M059J (cell line): ENCODE measurements at places on chromosomes 5 and 9. TPM values are rescaled to one million over a fixed set of nuclear protein-coding genes. Genes with fewer than 3 reads are reported as not detected.
A peak's percentile ranks its signal among the peaks of the same experiment; 100 is the strongest.

The FCN2 gene
- total RNA-seq = not detected in 2 replicates

GRCh38 chr5:161283296-161283695, 263.2 kb downstream of the GABRB2 start:
- DNase-seq = no peak

DNA sequence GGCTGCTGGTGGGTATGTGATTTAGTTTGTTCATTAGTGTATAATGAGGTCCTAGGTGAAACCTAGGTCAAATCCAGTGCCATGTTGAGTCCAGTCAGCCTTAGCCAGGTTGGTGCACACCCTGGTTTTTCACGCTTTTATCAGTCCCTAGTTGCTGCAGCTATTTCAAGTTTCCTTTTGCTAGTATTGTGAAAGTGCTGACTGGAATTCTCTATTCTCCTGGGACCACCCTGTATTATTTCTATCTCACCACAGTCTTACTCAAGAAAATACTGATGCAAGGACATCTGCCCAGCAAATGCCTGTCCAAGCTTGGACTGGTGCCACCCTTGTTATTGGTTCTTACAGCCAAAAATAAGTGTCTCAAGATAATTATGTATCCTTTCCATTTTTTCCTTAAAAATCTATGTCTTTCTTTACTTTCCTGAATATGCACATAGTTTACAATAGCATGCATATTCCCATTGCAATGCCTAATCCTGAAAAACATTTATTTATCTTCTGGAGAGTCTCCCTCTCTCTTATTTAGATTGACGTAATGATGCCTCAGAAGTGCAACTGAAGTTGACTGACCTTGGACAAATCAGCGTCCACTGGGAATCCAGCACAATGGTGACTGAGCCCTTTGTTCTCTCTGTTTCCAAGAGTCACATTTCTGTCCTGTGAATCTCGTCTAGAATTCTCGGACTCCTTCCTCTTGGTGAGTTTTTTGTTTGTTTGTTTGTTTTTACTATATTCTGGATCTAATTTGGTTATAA, 1075.0 kb downstream of the CDH9 start:
- DNase-seq = peak; percentile 2

- DNase-seq = no peak
Observed at GRCh38 chr5:56070851-56071465, 76.2 kb upstream of the IL6ST start.

GRCh38 chr9:84659313-84659712, 10.2 kb upstream of the NTRK2 start:
- DNase-seq = no peak

GRCh38 chr9:16817002-16817401, 53.5 kb downstream of the BNC2 start:
- DNase-seq = no peak

DNA sequence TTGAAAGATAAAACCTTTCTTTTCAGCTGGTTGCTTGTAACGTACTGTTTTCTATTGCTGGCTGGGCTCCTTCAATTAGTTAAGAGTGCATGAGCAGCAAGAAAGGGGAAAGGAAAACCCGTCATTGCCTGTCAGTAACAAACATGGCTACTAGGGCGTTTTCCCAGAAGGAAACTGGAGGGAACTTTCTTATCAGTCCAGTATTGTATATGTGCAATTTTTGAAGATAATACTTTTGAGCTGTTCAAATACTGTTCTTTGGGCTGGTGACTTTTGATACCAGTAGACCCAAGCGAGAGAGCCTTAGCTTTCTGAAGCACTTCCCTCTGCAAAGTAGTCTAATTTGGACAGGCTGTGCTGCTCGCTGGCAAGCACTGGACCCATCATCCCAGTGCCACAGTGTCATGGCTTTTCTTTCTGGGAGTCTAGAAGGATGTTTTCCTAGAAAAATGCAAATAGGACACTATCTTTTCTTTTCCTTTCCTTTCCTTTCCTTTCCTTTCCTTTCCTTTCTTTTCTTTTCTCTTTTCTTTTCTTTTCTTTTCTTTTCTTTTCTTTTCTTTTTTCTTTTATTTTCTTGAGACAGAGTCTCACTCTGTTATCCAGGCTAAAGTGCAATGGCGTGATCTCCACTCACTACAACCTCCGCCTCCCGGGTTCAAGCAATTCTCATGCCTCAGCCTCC, 149.9 kb upstream of the SMIM23 start:
- DNase-seq = no peak
